Bone marrow (tissue), 2 donors: ENCODE measurements at places on chromosomes 1 and 21.

- no peak for DNase-seq
These were observed 81.3 kb upstream of the LYST start for GRCh38 chr1:235947989-235948388.

DNA sequence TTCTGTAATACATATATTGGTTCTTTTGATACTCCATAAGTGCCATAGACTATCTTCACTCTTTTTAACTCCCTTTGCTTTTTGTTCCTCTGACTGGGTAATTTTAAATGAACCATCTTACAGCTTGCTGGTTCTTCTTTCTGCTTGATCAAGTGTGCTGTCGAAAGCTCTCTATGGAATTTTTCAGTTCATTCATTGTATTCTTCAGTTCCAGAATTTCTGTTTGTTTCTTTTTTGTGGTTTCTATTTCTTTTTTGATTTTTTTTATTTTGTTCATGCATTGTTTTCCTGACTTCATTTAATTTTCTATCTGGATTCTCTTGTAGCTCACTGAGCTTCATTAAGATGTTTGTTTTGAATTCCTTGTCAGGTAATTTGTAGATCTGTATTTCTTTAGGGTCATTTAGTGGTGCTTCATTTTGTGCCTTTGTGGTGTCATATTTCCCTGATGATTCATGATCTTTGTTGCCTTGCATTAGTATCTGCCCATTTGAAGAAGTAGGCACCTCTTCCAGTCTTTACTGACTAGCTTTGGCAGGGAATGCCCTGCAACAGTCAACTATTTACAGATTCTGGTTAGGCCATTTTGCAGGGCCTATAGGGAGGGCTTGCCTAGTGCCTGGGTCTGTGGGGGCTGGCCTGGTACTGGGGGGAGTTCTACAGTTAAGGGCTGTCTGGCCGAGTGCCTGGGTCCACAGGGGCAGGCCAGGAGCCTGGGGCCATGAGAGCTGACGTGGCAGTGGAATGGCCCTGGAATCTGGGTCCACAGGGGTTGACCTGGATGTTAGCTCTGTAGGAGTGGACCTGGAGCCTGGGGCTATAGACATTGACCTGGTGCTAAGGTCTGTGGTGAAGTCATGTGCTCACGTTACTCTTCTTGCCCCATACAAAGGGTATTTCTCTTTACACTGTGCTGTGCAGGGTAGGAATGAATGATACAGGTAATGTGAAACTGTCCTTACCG lies 89.7 kb downstream of the MAGI3 start:
- no peak for DNase-seq

DNA sequence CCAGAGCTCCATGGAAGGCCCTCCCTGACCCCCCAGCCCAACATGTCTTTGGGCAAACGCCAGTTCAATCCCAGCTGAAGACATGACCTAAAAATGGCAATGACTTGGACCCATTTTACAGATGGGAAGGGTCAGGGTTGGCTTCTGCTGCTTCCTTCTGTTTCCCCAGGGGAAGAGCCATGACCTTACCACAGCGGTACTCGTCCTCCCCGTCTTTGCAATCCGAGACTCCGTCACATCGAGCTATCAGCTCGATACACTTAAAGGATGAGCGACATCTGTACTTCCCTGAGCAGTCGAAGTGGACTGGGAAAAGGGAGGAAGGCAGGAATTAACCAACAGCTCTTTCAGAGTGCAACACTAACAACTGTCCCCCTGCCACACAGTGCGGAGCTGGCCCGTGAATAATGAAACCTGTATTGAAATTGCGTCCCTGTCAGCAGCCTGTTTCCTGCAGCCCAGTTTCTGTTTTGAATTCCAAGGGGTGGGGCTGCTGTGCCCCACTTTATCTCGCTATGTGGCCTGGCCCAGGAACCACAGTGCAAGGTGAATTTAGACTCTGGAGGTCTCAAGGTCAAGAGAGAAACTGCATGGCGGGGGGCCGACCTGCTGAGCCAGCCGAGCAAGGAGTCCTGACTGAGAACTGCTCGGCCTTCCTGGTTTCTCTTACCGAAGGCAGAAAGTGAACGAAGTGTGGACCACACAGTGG lies 7.0 kb downstream of the TMPRSS3 start:
- no peak for DNase-seq

DNA sequence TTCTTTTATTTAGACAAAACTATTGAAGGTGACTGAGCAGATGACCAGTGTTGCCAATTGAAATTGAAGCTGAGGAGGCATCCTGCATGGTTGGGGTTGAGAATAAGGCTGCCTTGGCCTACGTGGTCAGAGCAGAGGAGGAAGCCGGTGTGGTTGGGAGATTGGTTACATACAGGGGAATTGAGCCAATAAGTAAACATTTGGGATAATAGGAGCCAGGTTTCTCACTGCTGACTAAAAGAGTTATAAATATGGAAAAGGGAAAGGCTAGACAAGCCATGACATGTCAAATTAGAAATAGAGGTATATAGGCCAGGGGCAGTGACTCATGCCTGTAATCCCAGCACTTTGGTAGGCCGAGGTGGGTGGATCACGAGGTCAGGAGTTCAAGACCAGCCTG lies 15.8 kb downstream of the SNX7 start:
- DNase-seq, result no peak

GRCh38 chr1:235108876-235109275 lies 19.8 kb downstream of the TOMM20 start:
- no peak for DNase-seq

DNA sequence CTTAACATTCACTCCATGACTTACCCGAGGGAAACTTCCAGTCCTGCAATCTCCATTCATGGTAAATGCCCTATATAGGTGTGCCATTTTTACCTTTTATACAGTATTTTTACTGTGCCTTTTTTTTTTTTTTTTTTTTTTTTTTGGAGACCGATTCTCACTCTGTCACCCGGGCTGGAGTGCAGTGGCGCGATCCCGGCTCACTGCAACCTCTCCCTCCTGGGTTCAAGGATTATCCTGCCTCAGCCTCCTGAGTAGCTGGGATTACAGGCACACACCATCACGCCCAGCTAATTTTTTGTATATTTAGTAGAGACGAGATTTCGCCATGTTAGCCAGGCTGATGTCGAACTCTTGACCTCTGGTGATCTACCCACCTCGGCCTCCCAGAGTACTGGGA lies 124.4 kb upstream of the PLPPR4 start:
- no peak for DNase-seq

DNA sequence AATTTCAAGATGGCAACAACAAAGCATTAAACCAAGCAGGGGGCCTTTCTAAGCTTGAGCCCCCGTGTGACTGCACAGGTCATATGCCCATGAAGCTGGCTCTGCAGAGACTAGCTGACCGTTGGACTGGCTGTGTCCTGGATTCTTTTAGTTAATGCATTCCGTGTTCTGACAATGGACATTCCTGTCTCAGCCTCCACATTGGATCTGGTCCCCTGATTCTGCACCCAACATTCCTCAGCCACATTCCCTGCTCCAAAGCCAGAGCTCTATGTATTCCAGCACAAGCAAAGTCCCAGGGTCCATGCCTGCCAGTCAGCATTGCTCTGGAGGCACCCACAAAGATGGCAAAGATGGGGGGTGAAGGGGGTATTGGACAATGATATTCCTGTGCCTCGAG lies 5.1 kb upstream of the NAV1 start:
- DNase-seq, result no peak
